ENCODE measurements at places on chromosomes 2 and 18.
A peak's percentile ranks its signal among the peaks of the same experiment; 100 is the strongest.

DNA sequence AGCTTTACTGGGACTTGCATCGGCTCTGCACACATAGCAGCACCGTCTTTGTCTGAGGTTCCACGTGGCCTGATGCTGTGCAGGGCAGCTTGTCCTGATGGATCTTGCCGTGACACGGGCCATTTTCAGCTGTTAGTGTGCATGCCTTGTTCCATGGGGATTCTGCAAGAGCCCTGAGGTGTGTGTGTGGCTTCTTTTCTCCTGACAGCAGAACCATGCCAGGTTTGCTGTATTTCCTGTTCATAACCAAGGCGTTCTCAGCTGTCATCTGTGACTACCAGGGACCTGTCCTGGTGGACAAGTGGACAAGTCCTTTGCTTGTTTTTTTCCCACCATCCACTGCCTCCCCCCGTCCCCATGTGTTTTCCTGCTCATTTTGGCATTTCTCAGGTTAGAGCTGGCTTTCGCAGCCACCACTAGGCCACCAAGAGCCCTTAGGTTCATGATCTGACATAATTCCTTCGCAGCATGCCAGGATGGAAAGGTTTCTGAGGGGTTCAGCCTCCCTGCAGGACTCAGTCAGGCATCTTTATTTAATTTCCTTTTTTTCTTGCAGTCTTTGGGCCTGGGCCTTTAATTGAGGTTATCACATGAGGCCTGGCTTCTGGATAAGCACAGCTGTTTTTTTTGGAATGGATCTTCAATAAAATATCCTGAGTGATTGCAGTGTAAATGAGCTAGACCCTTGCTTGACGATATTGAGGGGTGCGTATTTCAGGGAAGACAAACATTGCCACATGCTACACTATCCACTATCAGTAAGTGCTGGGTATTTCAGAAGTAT lies 139.4 kb downstream of the NCK2 start:
- DNase-seq, result no peak

DNA sequence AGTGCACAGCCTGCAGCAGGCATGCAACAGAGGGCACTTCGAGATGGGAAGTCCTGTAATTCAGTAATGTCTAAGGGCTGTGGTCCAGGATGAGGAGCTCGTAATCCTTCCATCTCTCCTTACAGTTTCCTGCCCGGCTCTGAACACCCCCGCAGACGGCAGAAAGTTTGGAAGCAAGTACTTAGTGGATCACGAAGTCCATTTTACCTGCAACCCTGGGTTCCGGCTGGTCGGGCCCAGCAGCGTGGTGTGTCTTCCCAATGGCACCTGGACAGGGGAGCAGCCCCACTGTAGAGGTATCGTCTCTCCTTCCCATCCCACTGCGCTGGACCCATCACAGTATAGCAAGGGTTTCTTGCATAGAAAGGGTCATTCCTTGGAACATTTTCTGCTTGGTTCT lies 26.7 kb downstream of the FBLN7 start:
- no peak for DNase-seq

GRCh38 chr2:120077896-120078295 lies 65.0 kb downstream of the EPB41L5 start:
- DNase-seq, result no peak

GRCh38 chr2:165060411-165060810 lies 105.1 kb upstream of the SLC38A11 start:
- DNase-seq, result no peak

- DNase-seq, result peak; percentile 6
Measured at GRCh38 chr18:1585881-1586488, 681.3 kb downstream of the ADCYAP1 start.

DNA sequence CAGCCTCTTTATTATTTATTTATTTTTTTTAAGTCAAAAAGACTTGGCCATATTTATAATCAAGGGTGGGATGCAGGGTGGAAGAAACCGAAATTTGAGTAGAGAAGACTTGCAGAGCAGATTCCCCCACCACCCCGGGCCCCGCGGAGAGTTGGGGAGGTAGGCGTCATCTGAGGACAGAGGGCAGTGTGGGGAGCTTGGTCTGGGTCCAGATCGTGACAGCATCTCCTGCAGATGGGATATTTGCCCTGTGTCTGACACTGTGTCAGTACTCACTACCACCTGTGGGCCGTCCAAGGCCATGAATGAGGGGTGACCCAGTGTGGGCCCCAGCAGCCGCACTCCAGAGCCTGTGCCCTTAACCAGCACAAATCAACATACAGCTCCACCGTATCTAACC lies 10.5 kb upstream of the PRELID3A start:
- DNase-seq, result no peak

DNA sequence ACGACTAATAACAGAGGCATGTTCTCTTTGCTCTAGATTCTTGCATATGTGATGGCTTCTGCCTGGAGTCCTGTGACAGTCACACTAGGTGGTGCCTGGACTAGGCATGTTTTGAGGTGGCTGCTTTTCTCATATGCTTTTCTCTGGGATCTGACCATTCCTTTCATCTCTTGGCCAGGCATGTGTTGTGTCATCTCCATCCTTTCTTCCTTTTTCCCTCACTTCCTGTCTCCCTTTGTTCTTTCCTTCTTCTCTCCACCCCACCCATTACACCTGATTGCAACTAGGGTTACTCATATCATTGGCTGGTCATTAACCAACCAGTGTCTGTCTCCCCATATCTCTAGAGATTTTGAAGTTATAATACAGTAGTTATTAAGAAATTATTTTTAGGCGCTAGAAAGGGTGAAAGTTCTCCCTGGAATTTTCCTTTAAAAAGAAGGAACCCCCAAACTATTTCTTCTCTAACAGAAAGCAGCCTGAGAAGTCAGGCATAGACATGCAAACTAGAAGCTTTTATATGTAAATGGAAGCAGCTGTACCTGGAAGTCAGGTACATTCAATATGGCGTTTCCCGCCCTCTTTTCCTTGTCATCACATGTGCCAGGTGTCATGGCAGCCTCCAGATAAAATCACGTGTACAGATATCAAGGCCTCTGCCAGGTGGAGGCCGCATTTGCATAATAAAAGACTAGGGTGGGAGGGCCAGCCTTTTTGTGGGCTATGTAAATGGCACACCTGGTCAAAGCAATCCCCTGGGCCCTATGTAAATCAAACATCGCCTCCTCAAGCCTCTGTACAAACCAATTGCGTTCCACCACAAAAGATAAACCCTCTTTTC lies 220.4 kb upstream of the MEX3C start:
- no peak for DNase-seq

DNA sequence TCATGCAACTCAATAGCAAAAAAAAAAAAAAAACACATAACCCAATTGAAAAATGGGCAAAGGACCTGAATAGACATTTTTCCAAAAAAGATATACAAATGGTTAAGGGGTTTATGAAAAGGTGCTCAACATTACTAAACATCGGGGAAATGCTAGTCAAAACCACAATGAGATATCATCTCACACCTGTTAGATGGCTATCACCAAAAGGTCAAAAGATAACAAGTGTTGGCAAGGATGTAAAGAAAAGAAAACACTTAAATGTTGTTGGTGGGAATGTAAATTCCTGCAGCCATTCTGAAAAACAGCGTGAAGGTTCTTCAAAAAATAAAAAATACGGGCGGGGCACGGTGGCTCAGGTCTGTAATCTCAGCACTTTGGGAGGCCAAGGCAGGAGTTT lies 112.4 kb upstream of the CAB39 start:
- DNase-seq, result no peak

DNA sequence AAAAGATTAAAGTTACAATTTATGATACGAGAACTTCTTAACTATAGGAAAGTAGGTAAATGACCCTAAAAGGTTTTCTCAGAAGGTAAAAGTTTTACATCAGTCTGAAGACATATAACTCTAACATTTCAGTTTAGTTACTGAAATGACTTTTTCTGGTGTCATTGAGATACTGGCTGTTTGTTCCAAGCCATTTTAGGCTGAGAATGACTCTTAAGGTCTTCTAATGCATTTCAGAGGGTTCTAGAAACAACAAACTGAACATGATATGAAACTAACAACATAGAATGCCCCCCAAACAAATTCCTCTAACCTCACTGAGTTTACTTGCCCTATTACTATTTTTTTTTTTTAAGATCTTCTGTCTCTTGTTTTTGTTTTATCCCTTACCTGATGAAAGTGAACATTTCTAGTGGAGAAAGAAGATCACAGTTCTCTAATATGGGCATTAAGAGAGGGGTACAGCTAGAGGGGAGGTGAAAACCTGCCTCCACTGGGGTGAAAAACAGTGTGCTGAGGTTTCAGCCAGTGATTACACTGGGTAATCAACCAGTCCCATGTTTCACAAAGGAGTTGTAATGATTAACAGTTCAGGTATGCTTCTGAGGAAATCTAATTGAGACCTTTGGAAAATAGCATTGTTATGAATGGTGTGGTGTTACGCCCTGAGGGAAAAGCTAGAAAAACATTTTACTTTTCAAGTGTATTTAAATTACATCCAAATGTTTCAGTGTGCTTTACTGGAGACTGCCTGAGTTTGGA lies 11.2 kb downstream of the NABP1 start:
- DNase-seq, result no peak

DNA sequence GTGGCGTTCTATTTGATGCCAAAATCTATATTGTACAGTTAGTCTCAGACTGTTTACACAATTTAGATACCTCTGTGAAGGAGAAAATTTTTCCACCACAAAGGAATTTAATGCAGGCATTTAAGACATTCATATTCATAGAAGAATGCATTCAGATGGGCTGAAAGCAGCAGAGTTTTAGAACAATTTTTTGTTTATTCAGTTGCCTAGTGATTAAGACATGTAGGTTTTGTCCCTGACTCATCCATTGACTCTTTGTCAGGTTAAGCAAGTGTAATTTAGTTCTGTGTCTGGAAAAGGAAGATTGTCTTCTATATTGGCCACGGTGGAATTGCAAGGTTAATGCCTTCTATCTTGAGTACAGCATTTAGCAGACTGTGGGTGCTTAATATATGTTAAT lies 515.0 kb downstream of the PARD3B start:
- no peak for DNase-seq

GRCh38 chr2:1972422-1972821 lies 228.1 kb upstream of the PXDN start:
- no peak for DNase-seq

DNA sequence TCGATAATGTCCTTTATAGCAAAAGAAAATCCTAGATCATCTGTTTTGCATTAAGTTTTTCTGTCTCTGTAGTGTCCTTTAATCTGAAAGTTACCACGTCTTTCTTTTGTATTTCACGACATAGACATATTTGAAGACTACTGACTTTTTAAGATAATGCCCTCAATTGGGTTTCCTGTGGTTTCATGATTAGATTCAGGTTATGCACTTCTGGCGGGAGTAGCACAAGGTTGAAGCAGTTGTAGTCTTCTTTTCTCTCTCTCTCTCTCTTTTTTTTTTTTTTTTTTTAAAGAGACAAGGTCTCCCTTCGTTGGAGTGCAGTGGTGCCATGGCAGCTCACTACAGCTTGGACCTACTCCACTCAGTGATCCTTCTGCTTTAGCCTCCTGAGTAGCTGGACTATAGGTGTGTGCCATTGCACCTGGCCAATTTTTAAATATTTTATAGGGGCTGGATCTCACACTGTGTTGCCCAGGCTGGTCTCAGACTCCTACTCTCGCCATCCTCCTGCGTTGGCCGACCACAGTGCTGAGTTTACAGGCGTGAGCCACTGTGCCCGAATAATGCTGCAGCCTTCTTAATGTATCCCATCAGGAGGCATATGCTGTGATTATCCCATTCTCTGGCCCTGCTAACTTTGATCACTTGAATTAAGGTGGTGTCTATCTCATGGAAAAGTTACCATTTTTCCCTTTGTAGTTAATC lies 3.9 kb downstream of the INPP4A start:
- DNase-seq, result no peak

DNA sequence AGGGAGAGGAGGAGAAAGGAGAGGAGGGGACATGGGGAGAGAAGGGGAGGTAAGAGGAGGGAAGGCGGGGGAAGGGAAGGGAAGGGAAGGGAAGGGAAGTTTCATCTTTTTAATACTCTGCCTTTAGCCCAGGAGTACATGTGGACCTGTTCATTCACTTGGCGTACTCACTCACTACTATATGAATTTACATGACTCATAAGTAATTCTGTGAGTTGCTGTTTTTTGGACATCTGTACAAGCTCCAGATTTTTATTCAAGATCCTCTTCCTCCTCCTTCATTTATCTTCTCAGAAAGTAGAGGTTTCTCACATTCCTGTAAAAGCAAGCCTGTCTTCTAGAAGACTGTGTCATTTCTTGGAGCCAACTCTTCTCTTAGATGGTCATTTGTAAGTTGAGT lies 84.6 kb downstream of the RDH14 start:
- DNase-seq, result no peak

DNA sequence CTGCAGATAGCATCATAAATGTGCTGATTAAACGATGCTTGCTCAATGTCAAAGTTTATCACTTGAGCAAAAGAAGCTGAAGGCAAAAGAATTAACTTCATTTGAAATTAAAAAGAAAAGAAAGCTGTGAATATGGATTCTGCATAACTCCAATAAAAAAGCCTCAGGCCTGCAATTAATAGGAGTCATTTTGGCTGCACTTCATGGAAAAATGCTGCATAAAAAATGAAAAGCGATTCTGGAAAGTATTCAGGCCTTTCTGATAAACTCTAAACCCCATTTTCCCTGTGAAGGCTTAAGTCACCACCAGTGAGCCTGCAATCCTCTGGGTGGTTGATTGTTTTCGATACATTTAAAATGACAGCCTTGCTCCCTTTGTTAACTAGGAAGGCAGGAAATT lies 1793.4 kb downstream of the SUCLG1 start:
- no peak for DNase-seq

GRCh38 chr2:135152361-135152760 lies 100.3 kb downstream of the RAB3GAP1 start:
- DNase-seq, result no peak

DNA sequence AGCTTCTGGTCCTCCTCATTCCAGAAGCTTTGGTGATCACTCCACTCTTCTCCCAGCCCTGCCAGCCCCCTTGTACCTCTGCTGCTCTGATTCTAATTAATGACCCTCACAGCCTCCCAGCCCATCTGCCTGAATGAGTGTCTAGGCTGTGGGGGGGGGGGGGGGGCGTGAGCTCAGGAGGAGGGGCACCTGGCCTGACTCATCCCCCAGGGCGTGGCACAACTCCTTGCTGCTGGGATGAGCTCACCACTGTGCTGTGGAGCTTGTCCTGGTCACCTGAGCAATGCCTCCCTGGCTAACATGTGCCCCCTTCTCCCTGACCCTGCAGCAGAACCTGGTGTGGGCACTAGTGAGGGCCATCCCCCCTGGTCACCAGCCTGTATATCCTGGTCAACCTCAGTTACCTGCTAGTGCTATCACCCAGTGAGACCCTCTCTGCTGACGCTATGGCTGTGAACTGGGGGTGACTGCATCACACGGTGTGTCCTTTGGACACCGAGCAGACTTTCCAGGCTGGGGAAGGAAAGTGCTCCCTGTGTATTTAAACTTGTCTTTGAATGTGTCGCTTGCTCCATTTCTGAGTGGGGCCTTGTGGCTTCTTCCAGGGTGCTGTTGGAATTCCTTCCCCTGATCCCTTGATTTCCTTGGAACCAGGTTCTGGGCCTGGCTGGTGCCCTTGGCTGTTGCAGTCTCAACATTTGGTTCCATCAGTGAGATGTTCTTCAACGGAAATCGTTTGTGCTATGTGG lies 41.5 kb upstream of the PUM2 start:
- DNase-seq, result no peak

DNA sequence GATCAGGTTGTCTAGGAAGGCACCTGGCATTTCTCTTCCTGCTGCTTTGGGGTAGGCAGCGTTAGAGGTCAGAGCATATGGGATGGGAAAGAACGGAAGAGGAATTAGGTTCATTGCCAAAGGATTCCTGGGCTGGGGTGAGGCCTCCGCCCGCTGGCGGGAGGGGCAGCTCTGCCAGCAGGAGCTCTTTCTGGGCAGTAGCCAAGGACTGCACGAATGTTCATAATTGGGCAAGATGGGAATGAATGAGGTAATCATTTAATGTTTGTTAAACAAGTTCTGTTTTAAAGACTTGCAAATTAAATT lies 253.9 kb downstream of the AGAP1 start:
- no peak for DNase-seq

- no peak for DNase-seq
Measured at GRCh38 chr2:208363485-208363884, 43.1 kb upstream of the PTH2R start.
